CD14-positive monocyte (primary cell): ENCODE measurements at places on chromosomes 4 and X. TPM values are rescaled to one million over a fixed set of nuclear protein-coding genes. Genes with fewer than 3 reads are reported as not detected.

DNA sequence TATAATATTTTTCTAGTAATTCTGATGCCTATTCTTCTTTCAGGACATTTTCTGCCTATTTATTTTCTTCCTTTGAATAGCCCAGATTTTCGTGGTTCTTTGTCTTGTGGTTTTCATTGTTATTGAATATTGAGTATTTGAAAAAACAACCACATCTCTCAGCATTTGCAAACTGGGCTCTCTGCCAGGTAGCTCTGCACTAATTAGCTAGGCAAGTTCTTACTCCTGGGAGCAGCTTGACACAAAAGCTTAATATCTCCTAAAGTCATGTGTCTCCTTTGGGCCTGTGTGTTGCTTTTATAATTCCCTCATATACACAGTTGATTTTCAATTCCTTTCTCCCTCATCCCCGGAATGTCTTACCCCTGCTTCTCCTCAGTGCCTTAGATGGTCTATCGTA is 413.5 kb upstream of the GRIA3 start:
- DNase-seq = no peak
- no peaks in the 10 kb centered on the region for H3K4me1 ChIP-seq
- no peak overlapping the region for H3K27ac ChIP-seq
- no peak overlapping the region for H3K4me3 ChIP-seq

The DUSP9 gene
- polyA plus RNA-seq = not detected

- H3K27ac ChIP-seq = no peak within 1 kb of the TSS
- no peaks in the 10 kb centered on the region for H3K4me1 ChIP-seq
- no peak within 1 kb of the TSS for H3K4me3 ChIP-seq
- peaks cover 48% of the 10 kb centered on the region for H3K27me3 ChIP-seq
- no peak for DNase-seq
These were observed at the start of gene OTOP1 for GRCh38 chr4:4226606-4227438. Gene OTOP1 (minus strand): TSS chr4:4226929. CDS start chr4:4226864, 65 bp downstream.

DNA sequence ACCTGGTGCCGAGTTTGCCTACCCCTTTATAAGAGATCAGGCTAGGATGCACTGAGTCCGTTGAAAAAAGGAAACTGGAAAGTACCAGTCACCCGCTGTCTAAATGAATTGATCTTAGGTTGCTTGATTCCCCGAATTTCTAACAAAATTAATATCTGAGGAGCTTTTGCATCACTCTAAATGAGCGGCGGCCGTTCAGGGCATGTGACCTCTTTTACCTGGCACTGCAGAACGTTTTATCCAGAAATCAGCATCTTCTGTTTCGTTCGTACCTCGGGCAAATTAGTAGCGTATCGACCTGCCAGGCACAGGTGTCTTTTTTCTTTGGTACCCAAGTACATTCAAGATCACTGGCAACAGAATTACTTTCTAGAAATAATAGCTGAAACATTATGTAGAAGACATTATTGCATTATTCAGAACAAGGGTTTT is 876 bp downstream of the KLHL2 start:
- H3K4me3 ChIP-seq = peak overlapping the region; percentile 99
- no peaks in the 10 kb centered on the region for H3K36me3 ChIP-seq
- no peak for DNase-seq

DNA sequence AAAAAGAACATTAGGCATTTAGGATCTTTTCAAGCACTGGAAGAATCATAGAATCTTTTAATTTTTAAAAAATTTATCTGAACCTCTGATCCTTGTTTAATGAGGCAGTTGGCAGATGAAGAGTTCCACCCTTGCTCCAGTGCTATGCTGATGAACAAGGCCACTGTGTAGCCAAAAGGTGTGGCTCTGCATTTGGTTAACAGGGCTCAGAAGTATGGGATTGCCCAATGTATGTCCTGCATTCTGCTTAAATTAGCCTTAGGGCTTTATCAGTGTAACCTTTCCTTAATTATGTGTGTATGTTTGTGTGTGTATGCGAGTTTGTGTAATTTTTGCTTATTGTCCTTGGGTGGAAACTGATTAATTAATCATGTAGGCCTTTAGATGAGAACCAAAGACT is 43.3 kb upstream of the PPM1K start:
- H3K36me3 ChIP-seq = no peaks in the 10 kb centered on the region
- no peaks in the 10 kb centered on the region for H3K4me1 ChIP-seq
- no peak overlapping the region for H3K4me3 ChIP-seq
- H3K27ac ChIP-seq = no peak overlapping the region
- no peak for DNase-seq
- H3K27me3 ChIP-seq = no peaks in the 10 kb centered on the region

- DNase-seq = no peak
- no peaks in the 10 kb centered on the region for H3K4me1 ChIP-seq
- H3K27me3 ChIP-seq = no peaks in the 10 kb centered on the region
- no peaks in the 10 kb centered on the region for H3K36me3 ChIP-seq
- no peak overlapping the region for H3K27ac ChIP-seq
These were observed 436.1 kb downstream of the PCDH7 start for GRCh38 chr4:31156221-31156620.

DNA sequence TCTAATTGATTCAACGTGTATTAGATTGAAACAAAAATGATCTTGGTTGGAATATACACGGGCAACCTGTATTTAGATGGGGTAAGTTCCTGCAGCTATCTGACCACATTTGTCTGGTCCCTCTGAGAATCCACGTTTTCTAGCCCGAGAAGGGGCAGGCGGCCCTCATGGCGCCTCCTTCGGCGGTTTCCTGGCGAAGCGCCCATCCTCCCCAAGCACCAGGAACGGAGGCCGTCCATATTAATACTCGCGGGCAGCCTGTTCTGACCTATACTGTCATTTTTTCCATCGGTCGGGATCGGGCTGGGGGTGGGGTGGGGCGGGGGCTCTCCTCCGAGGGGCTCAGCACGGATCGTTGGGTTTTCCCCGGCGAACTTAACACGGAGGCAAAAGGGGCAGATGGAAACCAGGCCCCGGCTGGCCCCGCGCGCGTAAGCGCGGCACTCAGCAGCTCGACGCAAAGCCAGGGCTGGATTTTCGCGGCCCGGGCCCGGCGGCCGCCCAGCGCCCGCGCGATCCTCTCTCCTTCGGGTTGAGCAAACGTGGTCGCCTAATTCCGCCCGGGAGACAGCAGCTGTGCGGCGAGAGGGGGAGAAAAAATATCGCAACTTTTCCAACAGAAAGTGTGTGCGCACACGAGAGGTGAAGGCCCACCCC is 77.2 kb upstream of the BCOR start:
- peak overlapping the region; percentile 7 for H3K4me3 ChIP-seq
- peak; percentile 35 for DNase-seq
- no peaks in the 10 kb centered on the region for H3K27me3 ChIP-seq
- H3K4me1 ChIP-seq = peaks cover 82% of the 10 kb centered on the region
- peak overlapping the region; percentile 99 for H3K27ac ChIP-seq

GRCh38 chr4:153447175-153447905 is 18.8 kb upstream of the TMEM131L start:
- no peak overlapping the region for H3K4me3 ChIP-seq
- no peak overlapping the region for H3K27ac ChIP-seq
- peaks cover 34% of the 10 kb centered on the region for H3K4me1 ChIP-seq
- no peak for DNase-seq
- no peaks in the 10 kb centered on the region for H3K27me3 ChIP-seq

- no peak overlapping the region for H3K4me3 ChIP-seq
- no peak overlapping the region for H3K27ac ChIP-seq
- no peak for DNase-seq
- H3K4me1 ChIP-seq = no peaks in the 10 kb centered on the region
- no peaks in the 10 kb centered on the region for H3K27me3 ChIP-seq
- no peaks in the 10 kb centered on the region for H3K36me3 ChIP-seq
These were observed 300.5 kb upstream of the LCORL start for GRCh38 chr4:18321956-18322530.

DNA sequence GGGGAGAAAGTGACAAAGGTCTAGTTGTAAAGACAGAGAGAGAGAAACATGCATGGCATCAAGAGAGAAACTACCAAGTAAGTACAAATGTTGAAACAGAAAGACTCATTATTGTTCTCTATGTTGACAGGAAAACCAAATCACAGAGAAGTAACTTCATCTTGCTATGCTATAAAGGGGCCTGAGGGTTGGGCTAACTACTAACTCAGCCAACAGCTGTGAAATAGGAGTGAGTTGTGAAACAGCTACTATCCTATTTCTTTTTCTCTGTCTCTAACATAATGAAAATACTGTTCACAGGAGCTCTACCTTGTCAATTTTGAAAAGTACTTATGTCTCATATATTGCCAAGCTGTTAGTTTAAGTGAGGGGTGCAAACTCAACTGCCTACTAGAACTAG is 65.0 kb downstream of the MTMR8 start:
- DNase-seq = no peak
- H3K4me1 ChIP-seq = no peaks in the 10 kb centered on the region
- H3K36me3 ChIP-seq = no peaks in the 10 kb centered on the region
- no peak overlapping the region for H3K27ac ChIP-seq
- H3K4me3 ChIP-seq = no peak overlapping the region

The AWAT2 gene
- polyA plus RNA-seq = not detected

DNA sequence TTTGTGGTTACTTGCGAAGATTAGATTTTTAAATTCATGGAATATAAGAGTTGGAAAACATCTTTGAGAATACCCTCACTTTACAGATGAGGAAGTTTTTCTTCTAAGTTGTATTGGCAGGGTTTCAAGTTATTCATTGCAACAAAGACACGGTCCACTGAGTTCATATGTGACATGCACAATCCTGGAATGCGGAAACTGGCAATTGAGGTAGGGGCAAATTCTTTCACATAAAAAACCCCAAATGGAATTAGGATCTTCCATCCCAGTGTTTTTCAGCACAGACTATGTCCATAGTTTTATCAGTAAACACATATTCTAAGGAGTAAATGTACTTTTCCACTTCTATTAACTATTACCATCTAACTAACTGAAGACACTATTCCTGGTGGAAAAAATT is 81.8 kb upstream of the NAP1L5 start:
- no peaks in the 10 kb centered on the region for H3K27me3 ChIP-seq
- H3K27ac ChIP-seq = no peak overlapping the region
- no peak for DNase-seq
- peaks cover 61% of the 10 kb centered on the region for H3K36me3 ChIP-seq

The RTL3 gene
- polyA plus RNA-seq = not detected in 2 replicates

The EMCN gene
- not detected for polyA plus RNA-seq

DNA sequence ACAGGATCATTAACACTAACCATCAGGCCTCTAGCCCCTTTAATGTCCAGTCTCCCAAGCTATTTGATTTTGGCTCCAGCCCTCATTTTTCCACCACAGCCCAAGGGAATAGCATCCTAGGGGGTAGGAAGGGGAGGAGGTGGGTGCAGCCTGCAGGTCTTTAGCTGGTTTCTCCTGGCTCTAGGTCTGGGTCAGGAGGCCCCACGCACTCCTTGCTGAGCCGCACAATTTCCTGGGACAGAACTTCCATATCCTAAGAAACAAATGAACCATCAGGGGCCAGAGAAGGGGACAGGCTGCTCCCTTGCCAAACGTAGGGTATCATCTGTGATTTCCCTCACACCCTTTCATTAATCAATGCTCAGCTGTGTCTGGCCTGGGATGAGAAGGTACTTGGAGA is 2.4 kb upstream of the KCND1 start:
- no peak overlapping the region for H3K4me3 ChIP-seq
- no peak overlapping the region for H3K27ac ChIP-seq
- DNase-seq = no peak
- peaks cover 8% of the 10 kb centered on the region for H3K27me3 ChIP-seq
- peaks cover 10% of the 10 kb centered on the region for H3K4me1 ChIP-seq

GRCh38 chr4:24475756-24476155 is 108.6 kb downstream of the DHX15 start:
- no peak for DNase-seq
- peaks cover 28% of the 10 kb centered on the region for H3K4me1 ChIP-seq
- H3K27ac ChIP-seq = no peak overlapping the region
- peaks cover 38% of the 10 kb centered on the region for H3K27me3 ChIP-seq

DNA sequence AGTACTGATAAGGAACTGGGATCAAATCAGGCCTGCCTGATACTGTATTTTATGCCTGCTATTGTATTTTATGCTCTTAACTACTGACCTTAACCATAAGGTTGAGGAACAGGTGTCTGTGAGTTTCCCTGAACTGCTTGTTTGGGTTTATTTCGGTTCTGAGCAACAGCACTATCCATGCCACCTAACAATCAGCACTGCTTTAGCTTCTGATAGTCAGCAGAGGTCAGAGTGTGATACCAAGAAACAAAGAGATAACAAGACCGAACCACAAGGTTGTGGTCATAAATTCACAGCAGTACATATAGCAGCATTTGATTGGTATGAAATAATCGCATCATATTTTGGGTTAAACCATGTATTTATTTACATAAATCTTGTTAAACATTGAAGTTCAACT is 362.2 kb downstream of the FGF13 start:
- H3K4me3 ChIP-seq = no peak overlapping the region
- no peaks in the 10 kb centered on the region for H3K36me3 ChIP-seq
- H3K4me1 ChIP-seq = no peaks in the 10 kb centered on the region
- no peak overlapping the region for H3K27ac ChIP-seq
- DNase-seq = no peak

GRCh38 chr4:15665753-15666365 is 10.7 kb upstream of the FBXL5 start:
- peak; percentile 94 for DNase-seq
- H3K27ac ChIP-seq = peak overlapping the region; percentile 96
- no peaks in the 10 kb centered on the region for H3K27me3 ChIP-seq
- H3K4me1 ChIP-seq = peaks cover 67% of the 10 kb centered on the region
- H3K36me3 ChIP-seq = no peaks in the 10 kb centered on the region
- peak overlapping the region; percentile 34 for H3K4me3 ChIP-seq

- H3K27me3 ChIP-seq = no peaks in the 10 kb centered on the region
- H3K4me1 ChIP-seq = no peaks in the 10 kb centered on the region
- H3K27ac ChIP-seq = no peak overlapping the region
- no peaks in the 10 kb centered on the region for H3K36me3 ChIP-seq
These were observed 11.5 kb upstream of the GABRE start for GRCh38 chrX:151985955-151986354.

The RAB41 gene
- not detected for polyA plus RNA-seq
